ENCODE measurements at places on chromosomes 6 and 20. TPM values are rescaled to one million over a fixed set of nuclear protein-coding genes. Genes with fewer than 3 reads are reported as not detected.

- no peak for DNase-seq
These were observed 12.5 kb upstream of the TMEM30A start for GRCh38 chr6:75296811-75297779.

GRCh38 chr6:47187893-47188587 lies 121.7 kb downstream of the TNFRSF21 start:
- DNase-seq: no peak

DNA sequence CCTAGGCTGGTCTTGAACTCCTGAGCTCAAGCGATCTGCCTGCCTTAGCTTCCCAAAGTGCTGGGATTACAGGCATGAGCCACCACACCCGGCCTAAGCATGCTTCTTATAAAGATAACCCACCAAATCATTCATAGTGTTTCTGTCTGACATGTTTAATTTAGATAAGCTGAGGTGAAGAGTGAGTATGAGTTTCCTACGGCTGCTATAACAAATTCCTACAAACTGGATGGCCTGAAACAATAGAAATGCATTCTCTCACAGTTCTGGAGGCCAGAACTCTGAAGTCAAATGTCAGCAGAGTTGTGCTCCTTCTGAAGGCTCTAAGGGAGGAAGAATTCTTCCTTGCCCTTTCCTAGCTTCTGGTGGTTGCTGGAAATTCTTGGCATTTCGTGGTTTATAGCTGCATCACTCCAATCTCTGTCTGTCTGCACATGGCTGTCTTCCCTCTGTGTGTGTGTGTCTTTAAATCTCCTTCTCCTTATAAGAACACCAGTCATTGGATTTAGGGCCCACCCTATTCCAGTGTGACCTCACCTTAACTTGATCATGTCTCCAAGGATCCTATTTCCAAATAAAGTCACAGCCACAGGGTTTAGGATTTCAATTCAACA lies 29.9 kb downstream of the MAPK13 start:
- DNase-seq: no peak

DNA sequence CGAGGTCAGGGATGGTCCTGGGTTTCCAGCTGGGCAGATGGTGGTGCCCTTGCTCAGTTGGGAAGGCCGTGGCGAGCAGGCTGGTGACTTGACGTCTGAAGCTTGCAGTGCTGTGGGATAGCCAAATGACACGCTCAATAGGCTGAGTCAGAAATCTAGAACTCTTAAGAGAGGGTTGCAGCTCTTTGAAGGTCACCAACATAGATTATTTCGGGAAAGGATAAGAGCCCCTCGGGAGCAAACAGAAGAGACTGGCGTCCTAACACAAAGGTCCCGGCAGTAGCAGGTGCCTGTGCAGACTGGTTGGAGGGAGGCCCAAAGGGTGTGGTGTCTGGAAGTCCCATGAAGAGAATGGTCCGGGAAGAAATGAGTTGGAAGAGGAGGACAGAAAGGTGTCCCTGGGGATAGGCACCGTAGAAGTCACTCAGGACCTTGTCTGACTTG lies 18.4 kb downstream of the PKIG start:
- DNase-seq: no peak

DNA sequence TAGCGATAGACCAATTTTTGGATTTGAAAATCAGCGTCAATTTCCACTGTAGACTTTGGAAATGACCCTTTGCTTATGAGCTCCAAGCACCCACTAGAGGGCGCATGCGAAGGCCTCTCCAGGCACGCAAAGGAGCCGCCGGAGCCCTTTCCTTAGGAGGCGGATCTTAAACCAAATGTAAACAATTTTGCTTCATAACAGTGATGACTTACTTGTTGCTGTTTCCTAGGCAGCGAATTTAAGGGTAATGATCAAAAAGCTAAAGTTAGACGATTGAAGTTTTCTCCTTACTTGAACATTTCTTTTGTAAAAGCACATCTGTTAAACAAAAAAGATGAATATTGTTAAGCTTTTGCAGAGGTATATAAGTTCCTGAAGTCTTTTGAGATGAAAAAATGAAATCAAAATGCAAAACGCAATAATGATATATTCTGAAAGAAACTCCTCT lies 29.2 kb upstream of the EXOC2 start:
- peak; percentile 12 for DNase-seq

DNA sequence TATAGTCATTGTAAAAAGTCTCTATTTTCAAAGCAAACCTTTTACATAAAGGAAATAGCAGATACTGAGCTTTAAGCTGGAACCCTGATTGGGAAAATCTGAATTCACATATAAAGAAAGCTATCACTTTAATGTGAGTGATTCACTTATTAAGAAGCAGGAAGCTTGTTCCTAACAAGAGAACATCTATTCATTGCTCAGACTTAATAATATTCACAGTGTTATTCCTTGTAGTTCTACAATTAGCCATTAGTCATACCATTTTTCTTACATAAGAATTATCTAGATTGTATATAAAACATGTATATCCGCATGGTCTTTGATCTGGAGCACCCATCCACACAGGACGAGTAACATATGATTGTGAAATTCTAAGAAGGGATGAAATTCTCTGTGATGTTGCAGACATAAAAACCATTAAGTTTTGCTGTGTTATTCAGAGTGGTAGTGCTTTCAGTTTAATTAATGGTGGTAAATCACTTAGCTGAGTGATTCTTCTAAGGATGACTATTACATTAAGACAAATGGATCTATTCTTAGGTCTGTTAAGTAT lies 71.1 kb upstream of the FOXQ1 start:
- no peak for DNase-seq

DNA sequence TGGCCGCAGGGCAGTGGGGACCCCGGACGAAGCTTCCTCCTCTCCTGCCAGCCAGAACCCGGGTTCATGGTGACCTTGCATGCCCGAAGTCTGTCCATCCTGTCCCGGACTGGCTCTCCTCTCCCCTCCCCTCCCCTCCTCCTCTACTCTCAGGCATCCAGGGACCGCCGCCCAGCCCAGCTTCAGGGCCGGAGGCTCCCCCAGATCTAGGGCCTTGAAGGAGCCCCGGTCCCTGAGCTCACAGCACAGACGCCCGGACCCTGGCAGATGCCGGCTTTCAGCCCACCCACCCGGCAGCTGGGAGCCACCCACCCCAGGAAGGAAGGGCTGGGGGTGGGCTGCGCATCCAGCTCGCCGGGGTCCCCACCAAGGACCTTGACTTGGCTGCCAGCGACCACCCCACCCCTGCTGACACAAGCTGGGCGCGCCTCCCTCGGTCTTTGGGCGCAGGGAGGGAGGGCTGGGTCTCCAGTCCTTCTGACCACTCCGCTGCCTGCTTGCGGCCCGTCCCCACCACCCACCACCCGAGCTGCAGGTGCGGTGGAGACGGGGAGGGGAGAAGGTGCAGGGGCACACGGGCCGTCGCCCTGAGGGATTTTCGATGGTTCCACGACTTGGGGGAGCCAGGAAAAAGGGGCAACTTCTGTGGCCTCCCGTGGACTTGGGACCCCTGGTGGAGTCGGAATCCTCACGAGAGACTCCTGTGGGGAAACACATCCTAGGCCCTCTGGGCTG lies 5.8 kb upstream of the ABHD16B start:
- no peak for DNase-seq

DNA sequence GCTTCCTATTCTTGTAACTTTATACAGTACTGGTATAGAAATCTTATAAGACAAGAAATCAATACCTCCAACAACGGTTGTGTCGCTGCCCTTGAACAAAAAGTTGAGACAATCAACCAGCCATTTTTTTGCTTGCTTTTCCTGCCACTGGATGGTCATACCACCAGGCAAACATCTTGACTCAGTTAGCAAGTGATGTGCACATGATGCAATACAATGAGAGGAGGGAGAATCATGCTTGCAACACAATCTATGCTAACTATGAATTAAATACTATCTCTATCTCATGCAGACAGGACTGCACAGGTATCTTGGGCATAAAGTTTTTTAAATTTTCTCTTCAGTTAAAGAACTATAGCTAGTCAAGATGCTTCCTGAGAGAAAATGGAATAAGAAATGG lies 877.7 kb upstream of the CITED2 start:
- no peak for DNase-seq

DNA sequence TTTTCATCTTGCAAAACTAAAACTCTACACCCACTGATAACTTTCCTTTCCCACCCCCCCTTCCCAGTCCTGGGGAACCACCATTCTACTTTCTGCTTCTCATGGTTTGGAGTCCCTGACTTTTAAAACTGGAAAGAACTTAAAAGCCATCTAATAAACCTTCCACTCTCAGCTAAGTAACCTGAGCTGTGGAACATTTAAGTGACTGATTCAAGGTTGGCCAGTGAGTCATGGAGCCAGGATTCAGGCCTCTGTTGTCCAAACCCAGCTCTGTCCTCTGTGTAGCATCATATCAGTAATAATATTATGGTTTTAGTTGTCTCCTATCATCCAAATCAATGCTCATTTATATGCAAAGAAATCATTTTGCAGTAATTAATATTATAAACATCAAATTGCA lies 176.0 kb upstream of the NT5E start:
- no peak for DNase-seq

DNA sequence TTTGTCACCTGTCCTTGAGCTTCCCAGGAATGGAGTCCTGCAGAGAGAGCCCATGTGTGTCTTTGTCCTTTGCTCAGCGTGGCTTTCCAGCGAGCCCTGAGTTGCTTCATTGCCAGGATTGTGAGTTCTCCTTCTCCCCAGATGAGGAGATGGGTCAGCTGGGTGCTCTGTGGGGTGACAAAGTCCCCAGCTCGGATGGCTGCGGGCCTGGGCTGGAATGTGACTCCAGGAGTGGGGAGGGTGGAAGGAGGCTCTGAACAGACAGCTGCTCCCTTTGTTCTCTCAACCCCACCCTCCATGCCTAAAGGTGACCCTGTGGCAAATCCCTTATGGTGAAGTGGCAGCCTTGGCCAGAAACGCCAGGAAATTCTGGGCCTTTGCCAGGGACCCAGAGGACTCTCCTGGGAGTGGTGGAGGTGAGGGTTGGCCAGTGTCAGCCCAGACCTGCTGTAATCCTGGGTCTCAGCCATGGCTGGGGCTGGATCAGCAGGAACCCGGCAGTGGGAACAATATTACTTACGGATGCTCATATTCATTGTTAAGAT lies 44.4 kb upstream of the CST5 start:
- DNase-seq: no peak

GRCh38 chr20:4235512-4236043 lies 220.2 kb upstream of the RNF24 start:
- DNase-seq: no peak

- DNase-seq: no peak
These were observed 43.2 kb upstream of the PLCB4 start for GRCh38 chr20:9025643-9026042.

DNA sequence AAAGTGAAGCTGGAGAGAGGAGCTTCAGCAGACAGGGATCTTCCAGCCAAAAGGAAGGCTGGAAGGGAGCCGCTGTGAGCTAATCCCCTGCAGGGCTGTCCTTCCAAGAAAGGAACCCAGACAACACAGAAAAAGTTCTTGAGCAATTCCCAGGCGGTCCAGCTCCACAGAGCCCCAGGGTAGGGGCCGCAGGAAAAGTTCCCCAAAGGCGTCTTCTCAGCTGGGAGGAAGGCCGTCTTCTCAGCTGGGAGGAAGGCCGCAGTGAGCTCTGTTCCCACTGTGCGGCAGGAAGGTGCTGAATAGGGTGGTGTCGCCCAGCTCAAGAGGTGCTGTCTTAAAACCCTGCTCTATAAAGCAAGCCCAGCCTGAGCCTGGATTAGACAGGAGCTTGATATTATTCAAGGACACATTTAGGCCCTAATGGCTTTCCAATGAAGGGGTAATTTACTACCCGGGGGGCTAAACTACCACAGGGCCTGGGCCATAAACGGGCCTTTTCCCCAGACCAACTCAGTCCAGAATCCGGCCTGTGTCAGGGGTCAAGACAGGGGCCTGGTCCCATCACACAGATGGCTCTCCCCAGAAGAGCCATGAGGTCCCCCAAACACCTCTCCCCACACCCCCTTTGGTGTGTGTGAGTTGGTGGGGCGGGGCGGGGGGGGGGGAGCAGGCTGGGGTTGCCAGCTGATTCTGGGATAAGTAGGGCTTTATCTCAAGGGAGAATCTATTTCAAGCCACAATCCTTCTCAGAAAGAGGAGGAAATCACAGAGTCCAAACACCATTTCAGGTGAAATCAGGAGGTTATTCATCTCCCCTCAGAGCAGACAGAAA lies 103.6 kb downstream of the NOL4L start:
- DNase-seq: no peak

- no peak for DNase-seq
These were observed 488.5 kb upstream of the BTBD3 start for GRCh38 chr20:11429168-11429567.

DNA sequence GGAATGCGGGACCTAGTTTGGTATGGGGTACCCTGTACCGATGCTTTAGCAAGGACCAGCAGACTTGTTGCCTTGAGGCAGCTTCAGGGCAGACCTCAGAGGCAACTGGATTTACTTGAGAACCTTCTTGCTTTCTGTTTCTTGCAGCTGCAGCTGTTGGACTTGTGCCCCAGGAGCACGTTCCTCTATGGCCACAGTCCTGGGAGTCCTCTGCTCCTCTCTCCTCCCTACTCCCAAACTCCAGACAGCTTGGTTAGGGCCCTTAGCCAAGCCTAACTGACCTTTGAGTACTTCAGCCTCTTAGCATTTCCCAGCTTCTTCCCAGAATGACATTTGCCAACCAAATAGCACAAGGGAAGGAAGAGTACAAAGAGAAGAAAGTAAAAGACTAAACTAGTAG lies 34.7 kb downstream of the GHRH start:
- no peak for DNase-seq

DNA sequence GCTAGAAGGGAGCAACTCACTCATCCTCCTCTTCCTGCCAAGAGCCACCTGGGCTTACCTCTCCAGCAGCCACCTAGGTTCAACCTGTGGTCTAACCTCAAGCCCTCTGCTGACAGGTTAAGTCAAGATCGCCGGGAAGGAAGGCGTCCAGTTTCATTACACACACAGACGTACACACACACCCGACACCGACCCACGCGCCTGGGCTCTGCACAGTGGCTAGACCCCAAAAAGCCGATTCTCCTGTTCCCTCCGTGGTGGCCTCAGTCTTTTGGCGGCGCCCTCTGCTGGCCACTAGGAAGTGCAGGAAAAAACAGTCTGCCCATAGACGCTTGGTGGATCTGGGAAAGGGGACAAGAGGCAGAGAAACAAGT lies 52.8 kb downstream of the MRPL14 start:
- peak; percentile 55 for DNase-seq

GRCh38 chr6:28206527-28206926 lies 18.5 kb upstream of the ZSCAN9 start:
- no peak for DNase-seq

GRCh38 chr6:72647489-72647888 lies 25.6 kb downstream of the KCNQ5 start:
- DNase-seq: no peak

DNA sequence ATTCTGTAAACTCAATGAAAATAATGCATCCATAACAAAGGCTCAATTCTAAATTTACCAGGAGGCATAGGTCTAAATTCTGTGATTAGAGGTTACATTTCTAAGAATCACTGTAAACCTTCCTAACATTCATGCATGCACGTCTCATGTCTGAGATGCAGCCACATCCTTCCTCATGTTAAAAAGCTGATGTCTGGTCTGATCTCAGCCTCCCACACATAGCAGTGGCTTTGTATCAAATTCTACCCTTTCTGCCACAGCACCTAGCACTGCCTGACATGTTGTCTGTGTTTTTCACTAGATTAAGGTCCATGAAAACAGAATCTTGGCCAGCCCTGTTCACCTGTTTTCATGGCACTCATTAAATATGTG lies 171.1 kb downstream of the WDR27 start:
- no peak for DNase-seq

FAM83B gene
- total RNA-seq: not detected

IYD gene
- 0.27 TPM for total RNA-seq

MOG gene
- total RNA-seq: not detected

NCOA3 gene
- 44.3 TPM for total RNA-seq

FIG4 gene
- total RNA-seq: 12.9 TPM

CST4 gene
- total RNA-seq: not detected

COL19A1 gene
- total RNA-seq: not detected

ACSS1 gene
- total RNA-seq: 31.7 TPM

ETV7 gene
- 5.4 TPM for total RNA-seq

ALDH8A1 gene
- total RNA-seq: 0.42 TPM

EBF4 gene
- total RNA-seq: 14.1 TPM
